ENCODE measurements at places on chromosomes 11 and 22.
A peak's percentile ranks its signal among the peaks of the same experiment; 100 is the strongest.

GRCh38 chr22:29092243-29092642, 19.4 kb downstream of the KREMEN1 start:
- no peak for DNase-seq

GRCh38 chr11:63768237-63769041, at the start of gene ZFTA:
ZFTA (minus strand) TSS chr11:63768775; CDS start chr11:63768622, 153 bp downstream.
- peak; percentile 36 for DNase-seq

DNA sequence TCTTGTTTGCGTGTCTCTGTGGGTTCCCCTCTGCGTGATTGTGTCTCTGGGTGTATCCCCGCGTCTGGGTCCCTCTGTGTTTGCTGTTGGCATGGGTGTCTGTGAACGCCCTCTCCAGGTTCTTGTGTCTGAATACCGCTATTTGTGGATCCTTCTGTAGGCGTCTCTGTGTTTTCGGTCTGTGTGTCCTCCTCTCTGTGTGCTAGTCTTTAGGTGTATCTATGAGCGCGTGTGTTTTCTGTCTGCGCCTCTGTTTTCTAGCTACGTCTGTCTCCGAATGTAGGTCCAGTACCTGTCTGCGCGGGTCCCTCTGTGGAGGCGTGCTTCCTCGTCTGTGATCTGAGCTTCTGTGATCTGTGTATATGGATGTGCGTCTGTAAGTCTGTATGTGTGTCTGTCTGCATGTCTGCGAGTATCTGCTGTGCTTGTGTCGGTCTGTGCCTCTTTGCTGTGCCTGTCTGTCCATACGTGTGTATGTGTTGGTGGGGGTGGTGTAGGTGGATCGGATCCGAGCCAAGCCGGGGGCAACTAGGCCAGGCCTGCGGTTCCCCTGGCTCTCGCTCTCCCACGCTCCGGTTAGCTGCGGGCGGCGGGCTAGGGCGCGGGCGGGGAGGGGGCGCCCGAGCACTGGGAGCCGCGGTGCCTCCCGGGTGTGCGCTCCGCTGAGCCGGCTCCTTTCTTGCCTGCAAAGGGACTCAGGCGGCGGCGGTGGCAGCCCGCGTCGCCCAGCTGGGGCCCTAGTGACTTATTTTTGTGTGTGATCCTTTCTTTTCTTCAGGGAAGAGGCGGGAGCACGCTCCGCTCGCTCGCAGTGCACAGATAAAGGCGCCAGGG, 105.3 kb upstream of the E2F8 start:
- no peak for DNase-seq

GRCh38 chr11:94737171-94737611, 31.0 kb upstream of the AMOTL1 start:
- no peak for DNase-seq

DNA sequence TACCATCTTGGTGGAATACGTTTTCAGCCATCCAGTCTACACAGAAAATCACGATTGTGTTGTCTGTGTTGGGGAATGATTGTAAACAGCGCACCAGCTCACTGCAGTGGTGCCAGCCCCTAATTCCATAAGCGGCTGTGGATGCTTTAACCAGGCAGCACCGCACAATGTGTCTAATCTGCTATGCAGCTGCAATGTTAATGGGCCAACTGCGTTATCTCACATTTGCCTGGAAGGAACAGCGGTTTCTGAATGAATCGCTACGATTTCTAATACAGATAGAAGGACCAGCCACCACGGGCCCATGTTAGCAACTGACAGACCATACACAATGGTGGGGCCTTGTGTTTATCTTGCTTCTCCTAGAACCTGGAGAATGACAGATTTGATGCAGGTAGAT, 384.5 kb upstream of the KIRREL3 start:
- DNase-seq, result no peak

DNA sequence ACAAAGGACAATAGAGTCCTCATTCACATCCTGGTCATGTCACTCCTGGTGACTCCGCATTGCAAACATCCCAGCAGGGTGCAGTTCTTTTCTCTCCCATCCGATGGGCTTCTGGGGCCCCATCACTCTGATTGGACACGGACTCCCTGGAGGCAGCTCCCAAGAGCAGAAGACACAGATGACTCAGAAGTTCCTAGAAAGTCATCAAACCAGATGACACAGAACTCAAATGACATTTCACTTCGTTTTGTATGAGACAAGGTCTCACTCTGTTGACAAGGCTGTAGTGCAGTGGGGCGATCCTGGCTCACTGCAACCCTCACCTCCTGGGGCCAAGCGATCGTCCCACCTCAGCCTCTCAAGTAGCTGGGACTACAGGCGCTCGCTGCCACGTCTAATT, 33.2 kb downstream of the ZNF195 start:
- no peak for DNase-seq

- DNase-seq, result no peak
These were observed 561 bp downstream of the PGM2L1 start for GRCh38 chr11:74397501-74398243.

DNA sequence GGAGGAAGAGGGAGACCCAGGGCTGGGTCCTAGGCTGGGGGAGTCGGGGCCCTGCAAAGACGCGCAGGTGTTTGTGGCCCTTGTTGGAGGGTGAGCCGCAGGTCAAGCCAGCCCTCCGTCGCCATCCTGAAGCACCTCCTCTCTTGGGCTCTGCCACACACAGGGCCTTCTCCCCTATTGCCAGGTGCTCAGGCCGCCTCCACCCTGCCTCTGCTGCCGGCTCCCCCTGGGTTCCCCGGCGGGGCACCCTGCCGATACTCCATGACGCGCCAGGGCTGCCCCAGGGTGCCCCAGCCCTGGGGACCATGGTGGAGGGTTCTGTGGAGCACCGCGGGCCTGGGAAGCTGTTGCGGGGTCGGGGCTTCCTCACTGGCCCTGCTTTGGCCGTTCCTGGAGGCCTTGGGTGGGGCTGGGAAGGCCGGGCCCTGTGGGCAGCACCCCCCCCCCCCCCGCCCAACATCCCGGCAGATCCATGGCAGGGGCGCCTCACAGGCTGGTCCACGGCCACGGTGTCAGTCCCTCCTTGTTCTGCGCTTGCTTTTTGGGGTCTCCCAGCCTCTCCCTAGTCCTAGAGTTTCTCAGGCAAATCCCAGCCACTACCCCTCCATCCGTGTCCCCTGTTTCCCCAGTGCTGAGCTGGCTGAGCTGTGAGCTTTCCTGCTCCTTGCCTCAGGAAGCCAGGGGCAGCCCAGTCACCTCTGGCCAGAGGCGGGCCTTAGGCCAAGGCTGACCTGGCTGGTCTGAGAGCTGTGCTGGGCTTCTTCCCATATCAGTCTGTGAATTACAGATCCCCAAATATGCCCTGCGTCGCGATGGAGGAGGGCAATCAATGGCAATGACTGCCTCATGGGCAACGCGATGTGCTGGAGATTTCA, 2.3 kb upstream of the ADORA2A start:
- DNase-seq, result no peak

GRCh38 chr11:38345286-38345685, 1747.2 kb upstream of the RAG2 start:
- DNase-seq, result no peak

DNA sequence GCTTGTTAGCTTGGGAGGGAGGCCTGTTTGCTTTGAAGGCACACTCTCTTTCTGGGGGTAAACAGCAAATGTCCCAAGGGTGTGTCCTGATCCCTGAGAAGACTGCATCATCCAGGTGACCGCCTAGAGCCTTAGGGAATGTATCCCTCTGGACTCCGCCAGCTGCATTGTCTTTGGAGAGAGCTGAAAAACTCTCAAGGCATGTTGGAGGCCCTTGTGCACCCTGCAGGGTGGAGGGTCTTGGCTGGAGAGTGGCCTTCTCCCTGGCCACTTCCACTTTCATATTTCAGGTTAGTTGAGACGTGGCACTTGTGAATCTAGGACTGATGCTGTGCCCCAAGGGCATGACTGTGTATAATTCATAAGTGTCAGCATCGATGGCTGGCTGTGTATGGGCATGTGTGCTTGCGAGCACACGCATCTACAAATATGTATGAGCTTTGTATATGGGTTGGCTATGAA, 70.6 kb downstream of the ZBTB16 start:
- DNase-seq, result no peak

- no peak for DNase-seq
These were observed 4.1 kb upstream of the CABP7 start for GRCh38 chr22:29715705-29716104.

GRCh38 chr11:86228269-86229038, 16.1 kb upstream of the EED start:
- DNase-seq, result no peak

- no peak for DNase-seq
These were observed 532.1 kb downstream of the BUD13 start for GRCh38 chr11:116240710-116241109.

DNA sequence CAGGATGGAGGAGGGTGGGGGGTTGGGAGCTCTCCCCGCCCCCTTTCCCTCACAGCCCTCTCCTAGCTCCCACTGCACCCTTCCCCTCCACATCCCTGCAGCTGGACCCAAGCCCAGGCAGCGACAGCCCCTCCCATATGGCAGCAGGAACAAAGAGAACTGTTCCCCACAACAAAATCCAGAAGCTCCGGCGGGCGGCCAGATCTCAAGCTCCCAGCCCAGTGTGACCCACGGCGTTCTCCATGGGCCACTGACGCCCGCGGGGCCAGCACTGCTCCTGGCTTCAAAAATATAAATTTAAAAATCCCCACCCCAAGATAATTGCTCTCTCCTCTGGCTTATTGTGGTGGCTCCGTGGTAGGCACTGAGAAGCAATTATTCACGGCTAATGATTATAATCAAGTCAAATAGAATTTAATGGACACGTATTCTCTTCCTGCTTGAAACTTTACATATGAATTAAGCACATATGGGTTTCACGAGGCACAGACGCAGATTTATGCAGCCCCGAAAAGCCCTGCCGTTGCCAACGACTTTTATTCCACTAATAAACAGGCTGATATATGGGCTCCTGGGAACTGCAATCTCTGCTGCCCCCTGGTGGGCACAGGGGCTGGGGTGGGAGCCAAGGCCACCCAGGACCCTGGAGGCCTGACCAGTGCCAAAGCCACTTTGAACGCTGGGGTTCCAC, 17.5 kb downstream of the MACROD1 start:
- peak; percentile 61 for DNase-seq

- no peak for DNase-seq
These were observed 39.5 kb upstream of the EP300 start for GRCh38 chr22:41052661-41053490.

DNA sequence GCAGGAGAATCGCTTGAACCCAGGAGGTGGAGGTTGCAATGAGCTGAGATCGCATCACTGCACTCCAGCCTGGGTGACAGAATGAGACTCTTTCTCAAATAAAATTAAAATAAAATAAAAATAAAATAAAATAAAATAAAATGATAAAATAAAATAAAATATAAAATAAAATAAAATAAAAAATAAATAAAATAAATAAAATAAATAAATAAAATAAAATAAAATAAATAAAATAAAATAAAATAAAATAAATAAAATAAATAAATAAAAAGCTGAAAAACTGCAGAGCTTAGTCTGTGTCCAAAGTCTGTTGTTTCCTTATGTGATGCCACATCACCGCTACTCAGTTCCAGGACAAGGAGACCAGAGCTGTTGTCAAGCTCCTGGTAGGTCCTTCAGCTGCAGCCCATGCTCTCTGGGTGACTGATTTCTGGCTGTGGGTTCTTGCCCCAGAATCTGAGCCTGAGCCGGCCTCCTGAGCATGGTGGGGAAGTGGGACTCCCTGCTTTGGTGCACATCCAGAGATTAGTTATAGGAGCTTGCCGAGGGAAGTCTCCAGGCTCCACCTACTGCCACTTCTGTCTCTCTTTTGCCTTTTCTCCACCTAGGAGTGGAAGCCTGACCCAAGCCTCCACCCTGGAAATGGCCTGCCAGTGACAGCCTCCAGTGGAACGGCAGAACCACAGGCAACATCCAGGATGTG, 31.3 kb upstream of the ADA2 start:
- no peak for DNase-seq

GRCh38 chr11:9313648-9314290, 624 bp downstream of the TMEM41B start:
- DNase-seq, result no peak

- no peak for DNase-seq
These were observed 6.9 kb upstream of the LRRC32 start for GRCh38 chr11:76677458-76677765.

DNA sequence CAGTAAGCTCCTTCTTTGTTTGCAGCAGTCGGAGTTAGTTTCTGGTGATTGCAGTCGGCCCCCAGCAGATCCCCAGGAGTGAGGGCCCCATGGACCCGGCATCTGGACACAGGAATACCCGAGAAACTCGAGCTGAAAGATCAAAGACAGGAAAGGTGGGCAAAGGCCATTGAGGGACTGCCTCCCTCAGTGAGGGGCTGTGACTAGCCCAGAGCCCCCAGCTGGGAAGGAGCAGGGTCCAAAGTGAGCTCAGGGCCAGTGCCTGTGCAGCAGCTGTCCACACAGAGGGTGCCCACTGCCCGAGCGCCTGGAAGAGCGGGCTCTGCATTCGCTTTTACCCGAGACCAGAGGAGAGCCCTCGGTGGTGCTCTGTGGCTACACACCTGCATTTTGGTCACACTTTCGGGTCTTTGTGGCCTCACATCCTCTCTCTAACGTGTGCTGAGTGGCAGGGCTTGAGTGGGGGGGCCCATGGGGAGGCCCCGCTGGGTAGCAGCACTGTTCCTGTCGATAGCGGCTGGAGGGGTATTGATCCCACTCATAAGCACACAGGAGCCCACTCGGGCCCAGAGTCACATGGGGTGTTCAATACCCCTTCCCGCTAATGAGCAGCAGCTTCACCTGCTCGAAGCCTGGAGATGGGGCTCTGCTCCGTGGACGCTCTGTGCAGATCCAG, 532.9 kb downstream of the TBC1D22A start:
- DNase-seq, result no peak

DNA sequence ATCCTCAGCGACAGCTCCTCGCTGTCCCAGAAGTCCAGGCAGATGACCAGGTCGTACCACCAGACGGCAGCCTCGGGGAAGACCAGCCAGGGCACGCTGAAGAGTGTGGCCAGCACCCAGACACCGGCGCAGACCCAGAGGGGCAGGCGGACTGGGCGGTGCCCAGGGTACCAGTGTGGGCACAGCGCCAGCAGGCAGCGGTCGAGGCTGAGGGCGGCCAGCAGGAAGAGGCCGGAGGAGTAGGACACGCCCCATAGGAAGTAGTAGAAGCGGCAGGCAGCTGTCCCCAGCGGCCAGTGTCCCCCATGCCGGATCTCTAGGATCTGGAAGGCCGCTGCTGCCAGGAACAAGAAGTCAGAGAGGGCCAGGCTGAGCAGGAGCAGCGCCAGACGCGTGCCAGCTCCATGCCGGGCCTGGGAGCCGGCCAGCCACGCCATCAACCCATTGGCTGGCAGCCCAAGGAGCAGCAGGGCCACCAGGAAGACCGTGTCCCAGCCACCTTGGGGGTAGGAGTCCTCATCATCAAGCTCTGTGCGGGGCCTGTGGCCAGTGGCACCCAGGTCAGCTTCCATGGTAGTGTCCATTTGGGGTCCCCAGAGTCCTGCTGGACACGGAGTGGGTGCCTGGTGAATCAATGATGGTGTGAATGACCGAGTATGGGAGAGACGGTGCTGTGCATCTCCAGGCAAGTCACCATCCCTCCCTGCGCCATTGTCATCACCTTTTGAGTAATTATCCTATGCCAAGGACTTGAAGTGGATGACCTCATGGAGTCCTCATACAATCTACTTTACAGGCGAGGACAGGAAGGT, at the start of gene GPR152:
GPR152 (minus strand) TSS at position 589 of the 812 bp plus-strand sequence; CDS start at position 584, 5 bp downstream.
- DNase-seq, result no peak

- DNase-seq, result no peak
These were observed 112.3 kb downstream of the TMPRSS5 start for GRCh38 chr11:113593698-113594308.

Measured in activated CD4-positive, alpha-beta T cell treated with anti-CD3 and anti-CD28 coated beads for 24 hours (primary cell).